Stimulated activated CD4-positive, alpha-beta T cell treated with anti-CD3 and anti-CD28 coated beads, Interleukin-1b, Interleukin-23, amount 100 ng/mL, for 4 hours (primary cell): ENCODE measurements at places on chromosomes 7 and 10.

- DNase-seq: no peak
Observed at GRCh38 chr7:87171282-87171934, 19.2 kb downstream of the DMTF1 start.

DNA sequence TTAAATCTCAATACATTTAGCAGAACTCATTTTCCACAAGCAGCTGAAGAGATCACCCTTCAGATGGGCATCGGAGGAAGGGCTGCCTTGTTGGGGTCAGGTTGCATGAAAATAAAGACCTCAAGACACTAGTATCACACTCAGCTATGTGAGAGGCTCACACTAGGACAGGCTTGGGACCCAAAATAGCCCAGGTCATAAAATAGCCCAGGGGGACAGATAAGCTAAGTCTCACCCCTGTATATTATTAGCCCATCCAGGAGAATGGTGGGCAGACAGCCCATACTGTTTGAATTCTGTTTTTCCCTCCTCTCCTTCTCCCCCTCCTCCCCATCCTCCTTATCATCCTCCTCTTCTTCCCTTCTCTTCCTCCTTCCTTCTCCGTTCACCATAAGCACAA, 415.1 kb upstream of the C7orf33 start:
- no peak for DNase-seq

DNA sequence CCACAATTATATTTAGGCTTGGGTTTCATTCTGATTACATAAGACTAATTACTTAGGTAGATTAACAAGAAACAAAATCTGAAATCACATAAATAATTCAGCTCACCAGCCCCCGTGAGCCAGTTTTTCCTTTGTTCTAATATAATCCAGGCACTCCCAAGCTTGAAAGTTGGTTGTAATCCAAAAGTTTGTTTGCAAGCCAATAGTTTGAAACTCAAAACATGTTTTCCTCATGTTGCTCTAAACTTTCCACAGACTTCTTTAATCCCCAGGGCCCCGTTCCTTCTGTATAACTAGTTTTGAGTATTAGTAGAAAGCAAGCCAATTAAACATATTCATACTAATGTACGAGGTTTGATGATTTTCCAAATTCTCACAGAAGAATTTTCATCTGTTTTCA, 56.1 kb downstream of the SP8 start:
- DNase-seq: no peak

- no peak for DNase-seq
Observed at GRCh38 chr7:140680886-140681285, 8.1 kb downstream of the ADCK2 start.

DNA sequence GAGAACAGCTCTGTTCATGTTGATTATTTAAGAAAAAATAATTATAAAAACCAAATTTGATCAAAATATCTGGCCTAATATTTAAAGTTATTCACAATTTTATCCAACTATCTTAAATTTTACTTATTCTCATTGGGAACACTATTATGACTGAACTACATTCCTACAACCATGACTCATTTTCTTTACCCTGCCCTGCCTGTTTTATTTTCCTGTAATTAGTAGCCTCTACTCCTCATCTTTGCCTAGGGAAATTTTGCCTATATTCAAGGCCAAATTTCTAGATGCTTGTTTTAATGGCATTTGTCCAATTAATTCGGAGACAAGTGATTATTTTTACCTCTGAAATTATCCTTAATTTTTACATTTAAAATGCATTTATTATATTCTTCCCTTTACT, 289.7 kb upstream of the TMEM229A start:
- DNase-seq: no peak

DNA sequence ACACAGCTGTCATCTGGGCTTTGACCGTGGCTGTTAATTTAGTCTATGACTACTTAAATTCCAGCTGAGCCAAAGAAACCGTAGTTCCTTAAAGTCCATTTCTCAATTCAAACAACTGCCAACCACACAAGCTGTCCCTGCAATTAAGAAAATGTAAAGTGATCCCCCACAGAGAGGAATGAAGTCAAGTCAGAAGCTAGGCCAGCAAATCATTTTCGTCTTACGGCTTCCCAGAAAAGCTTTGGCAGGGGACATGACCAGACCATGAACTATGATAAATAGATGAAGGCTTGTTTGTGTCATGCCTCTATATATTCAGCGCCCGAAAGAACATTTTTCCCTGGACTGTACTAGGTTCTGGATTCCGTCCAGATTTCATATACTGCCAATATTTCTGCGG, 54.6 kb downstream of the HACD1 start:
- DNase-seq: no peak

GRCh38 chr10:77571490-77571889, 66.1 kb downstream of the KCNMA1 start:
- no peak for DNase-seq
